ENCODE measurements at places on chromosomes 4 and X. TPM values are rescaled to one million over a fixed set of nuclear protein-coding genes. Genes with fewer than 3 reads are reported as not detected.

GRCh38 chr4:61500883-61501282, 300.8 kb downstream of the ADGRL3 start:
- H3K4me3 ChIP-seq: no peak overlapping the region
- no peak for DNase-seq
- no peak overlapping the region for H3K27ac ChIP-seq
- no peaks in the 10 kb centered on the region for H3K27me3 ChIP-seq
- no peaks in the 10 kb centered on the region for H3K36me3 ChIP-seq

DNA sequence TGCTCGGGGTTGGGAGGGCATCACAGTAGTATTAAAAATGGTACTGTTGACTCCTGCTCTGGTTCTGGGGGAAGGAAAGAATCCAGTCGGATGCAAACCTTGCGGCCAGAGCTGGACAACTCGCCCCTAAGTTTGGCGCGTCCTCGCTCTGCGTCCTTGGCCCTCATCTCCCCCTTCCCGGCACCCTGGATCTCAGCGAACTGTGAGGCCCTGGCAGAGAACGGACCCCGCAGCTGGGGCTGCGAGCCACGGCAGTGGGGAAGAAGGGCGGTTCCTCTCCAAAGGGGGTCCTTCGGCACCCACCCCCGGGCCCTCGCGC, 14.0 kb downstream of the ARHGEF6 start:
- H3K4me3 ChIP-seq: peak overlapping the region; percentile 70
- no peaks in the 10 kb centered on the region for H3K36me3 ChIP-seq
- no peaks in the 10 kb centered on the region for H3K27me3 ChIP-seq

GRCh38 chr4:59608466-59608865, 1591.7 kb upstream of the ADGRL3 start:
- H3K4me1 ChIP-seq: peaks cover 12% of the 10 kb centered on the region
- H3K4me3 ChIP-seq: no peak overlapping the region

NUP62CL gene
- 1.2 TPM for total RNA-seq

MUC7 gene
- not detected for total RNA-seq

XIAP gene
- 21.0 TPM for total RNA-seq

UCHL1 gene
- 34.9 TPM for total RNA-seq

TKTL2 gene
- not detected for total RNA-seq

All from esophagus muscularis mucosa (tissue), 4 donors.